ENCODE measurements at places on chromosomes 11 and 22.

- peak; percentile 69 for DNase-seq
Observed at GRCh38 chr22:49525801-49526535, 301.7 kb downstream of the BRD1 start.

GRCh38 chr11:68160100-68160695, 39.0 kb upstream of the CHKA start:
- no peak for DNase-seq

DNA sequence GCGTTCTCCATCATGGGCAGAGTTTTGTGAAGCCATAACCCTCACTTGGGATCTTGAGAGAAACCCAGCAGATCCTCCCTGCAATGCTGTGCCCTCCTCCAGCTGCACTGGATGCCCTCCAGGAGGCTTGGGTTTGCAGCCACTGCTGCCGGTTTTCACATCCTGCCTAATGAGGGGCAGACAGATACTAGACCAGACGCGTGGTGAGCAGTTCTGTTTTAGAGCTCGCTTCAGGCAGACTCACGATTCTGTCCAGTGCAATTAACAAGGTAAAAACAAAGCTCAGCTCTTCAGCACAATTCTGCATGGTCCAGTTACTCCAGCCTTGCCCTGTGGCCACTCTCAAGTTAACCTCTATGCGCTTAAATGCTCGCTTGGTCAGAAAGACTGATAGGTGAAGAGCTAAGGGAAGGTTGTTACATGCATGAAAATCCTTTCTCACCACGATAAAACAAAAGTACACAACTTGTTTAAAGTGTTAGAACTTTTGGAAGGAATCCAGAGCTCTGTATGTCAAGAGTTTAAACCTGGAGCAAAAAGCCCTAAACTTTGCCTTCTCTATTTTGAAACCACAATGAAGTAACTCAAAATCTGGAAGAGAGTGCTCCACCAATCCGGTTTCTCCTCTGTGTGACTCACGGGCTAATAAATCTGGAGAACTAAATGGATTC, 292.3 kb upstream of the FAT3 start:
- no peak for DNase-seq

DNA sequence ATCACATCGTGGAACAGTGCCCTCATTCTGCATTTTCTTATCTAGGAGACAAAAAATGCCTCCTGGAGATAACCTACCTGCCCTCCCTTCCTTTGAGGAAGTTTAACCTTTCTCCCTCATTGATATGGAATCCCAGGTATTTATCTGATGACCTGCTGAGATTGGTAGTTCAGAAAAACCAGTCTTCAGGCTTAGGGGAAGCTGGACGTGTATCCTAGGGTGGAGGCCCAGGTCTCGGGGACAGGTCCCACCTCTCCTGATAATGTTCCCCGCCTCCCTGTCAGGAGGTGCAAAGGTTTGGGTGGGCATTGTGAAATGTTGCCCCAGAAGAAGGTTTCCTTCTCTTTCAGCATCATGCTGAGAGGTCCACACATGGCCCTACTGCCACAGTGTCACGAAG, 186.9 kb upstream of the NAV2 start:
- DNase-seq = no peak

DNA sequence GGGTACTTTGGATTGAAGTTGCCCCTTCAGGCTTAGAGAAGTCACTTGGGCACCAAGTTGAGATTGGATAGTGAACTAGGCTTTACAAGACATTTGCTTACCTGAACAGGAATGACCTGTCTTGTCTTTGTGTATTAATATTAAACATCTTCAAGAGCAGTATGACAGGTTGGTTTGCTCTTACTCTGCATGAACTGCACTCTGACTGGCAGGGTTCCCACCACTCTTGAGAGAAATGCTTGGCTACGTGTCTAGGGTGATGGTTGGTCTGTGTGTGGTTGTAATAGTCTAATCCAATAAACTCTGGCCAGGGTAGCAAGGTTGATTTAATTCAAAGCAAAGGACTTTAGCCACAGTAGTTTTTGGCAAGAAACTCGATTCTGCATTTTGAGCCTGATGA, 20.1 kb upstream of the SPTBN2 start:
- no peak for DNase-seq

- no peak for DNase-seq
Observed at GRCh38 chr11:102604011-102604410, 21.1 kb downstream of the MMP20 start.

- no peak for DNase-seq
Observed at GRCh38 chr11:62805961-62806441, 761 bp upstream of the NXF1 start.

DNA sequence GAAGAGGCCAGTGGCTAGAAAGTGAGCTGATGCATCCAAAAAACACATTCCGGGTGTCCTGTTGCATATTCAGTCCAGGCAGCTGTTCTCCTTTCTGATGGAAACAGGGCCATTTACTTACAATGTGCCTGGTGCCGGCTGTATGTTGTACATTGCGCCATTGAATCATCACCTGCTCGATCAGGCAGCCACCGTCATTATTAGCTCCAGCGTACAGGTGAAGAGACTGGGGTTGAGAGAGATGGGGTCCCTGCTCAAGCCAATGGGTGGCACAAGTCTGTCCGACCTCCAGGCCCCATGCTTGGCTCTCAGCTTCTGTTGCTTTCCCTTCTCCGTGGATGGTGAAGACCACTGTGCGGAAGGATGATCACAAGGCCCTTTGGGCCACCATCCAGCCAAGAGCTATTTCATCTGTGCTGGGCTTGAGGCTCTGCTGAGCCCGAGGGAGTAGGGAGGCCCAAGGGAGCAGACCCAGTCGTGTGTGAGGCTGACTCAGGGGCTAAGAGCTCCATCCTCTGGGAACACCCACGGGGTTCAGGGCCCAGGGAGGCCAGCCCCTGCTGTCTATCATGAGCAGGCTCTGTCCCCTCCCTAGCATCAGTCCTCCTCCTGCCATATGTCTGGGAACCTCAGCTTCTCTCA, 20.7 kb upstream of the EMID1 start:
- peak; percentile 39 for DNase-seq

GRCh38 chr22:26322179-26322905, 106.7 kb upstream of the ASPHD2 start:
- no peak for DNase-seq

GRCh38 chr22:20459152-20459542, 21.5 kb upstream of the SCARF2 start:
- DNase-seq = no peak

- DNase-seq = no peak
Observed at GRCh38 chr11:18046116-18046777, at the start of gene TPH1. TPH1 (minus strand) TSS chr11:18046269; CDS start chr11:18040762, 5,507 bp downstream.

- DNase-seq = no peak
Observed at GRCh38 chr11:85582111-85582510, 45.0 kb downstream of the DLG2 start.
